ENCODE measurements at places on chromosomes 7 and 10.

- no peak for DNase-seq
Measured at GRCh38 chr10:72254813-72255568, 18.7 kb upstream of the DDIT4 start.

DNA sequence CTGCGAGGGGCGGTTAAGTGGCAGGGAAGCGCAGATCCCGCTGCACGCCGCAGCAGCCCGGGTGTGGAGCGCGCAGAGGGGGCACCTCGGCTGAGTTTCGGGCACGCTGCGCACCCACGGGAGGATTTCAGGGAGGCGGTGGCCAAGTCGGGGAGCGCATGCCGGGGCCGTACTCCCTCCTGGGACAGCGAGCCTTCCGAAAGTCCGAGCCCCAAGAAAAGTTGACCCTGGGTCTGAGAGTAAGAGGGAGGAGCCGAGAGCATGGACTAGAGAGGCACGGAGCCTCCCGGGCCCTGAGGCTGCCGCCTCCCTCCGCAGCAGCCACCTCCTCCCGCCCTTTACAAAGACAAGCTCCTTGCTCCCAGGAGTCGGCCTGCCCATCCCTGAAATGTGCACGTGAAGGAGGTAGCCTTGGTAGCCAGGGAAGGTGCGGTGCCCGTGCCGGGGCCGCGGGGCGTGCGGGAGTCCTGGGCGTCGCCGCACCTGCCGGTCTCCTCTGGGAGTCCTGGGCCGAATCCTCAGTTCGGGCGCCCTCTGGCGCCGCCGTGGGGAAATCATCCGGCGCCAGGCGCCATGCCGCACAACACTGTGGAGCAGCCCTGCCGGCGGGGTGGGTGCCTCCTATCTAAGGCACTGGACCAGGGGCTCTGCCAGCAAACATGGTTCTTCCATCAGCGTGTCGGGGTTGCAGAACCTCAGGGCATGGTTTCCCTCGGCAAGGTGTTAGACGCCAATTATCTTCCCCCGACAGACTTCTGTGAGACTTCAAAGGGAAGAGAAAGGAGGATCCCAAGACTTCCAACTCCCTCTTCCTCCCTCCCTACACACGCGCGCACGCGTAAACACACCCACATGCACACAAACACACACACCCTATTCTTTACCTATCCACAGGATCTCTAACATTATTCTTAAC is 104.0 kb downstream of the TRIL start:
- DNase-seq, result peak; percentile 5

DNA sequence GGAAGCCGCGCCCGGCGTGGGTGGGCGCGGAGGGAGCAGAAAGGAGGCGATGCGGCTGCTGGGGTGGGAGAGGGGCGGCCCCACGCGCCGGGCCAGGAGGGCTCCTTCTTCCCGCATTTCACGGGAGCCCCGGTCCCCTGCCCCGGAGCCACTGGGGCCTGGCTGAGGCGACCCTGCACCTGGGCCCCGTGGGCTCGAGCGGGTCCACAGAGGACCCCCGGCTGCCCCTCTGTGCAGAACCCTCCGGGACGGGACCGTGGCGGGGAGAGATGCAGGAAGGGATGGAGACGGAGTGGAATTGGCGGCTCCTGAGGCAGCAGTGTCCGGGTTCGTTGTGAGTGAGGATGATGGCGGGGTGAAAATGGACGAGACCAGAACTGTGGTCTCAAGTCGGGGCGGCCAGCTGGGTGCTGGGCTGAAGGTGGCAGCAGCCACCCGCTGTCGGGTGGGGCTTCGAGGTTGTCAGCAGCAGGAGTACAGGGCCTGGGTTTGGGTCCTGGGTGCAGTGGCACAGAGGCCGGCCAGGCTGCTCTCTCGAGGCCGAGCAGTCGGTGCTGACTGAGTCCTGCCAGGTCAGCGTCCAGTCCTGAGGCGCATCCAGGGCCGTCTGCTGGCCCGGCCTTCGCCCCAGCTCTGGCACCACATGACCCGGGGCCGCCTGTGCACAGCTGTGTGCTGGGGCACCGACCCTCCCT is 80.4 kb downstream of the VIPR2 start:
- DNase-seq, result no peak

GRCh38 chr7:155282671-155283070 is 15.0 kb upstream of the INSIG1 start:
- DNase-seq, result no peak

DNA sequence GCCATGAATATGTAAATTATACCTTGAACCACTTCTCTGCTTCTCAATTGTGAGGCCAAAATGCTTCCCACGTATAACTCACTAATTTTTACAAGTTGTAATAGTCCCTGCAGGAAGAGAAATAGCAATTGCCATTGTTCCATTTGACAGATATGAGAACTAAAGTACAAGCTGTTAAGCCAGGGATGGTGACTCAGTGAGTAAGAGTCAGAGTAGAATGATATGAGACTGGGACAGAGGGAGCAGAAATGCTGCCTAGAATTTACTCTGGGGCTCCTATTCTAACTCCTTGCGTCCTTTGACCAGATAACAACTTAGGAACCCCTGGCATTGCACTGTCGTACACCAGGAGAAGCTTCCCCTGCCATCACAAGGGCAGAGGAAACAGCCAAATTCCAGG is 45.1 kb upstream of the SEPTIN7 start:
- DNase-seq, result no peak

Measured in stimulated activated CD8-positive, alpha-beta memory T cell treated with anti-CD3 and anti-CD28 coated beads, Interleukin-15, amount 100 ng/mL, for 4 hours (primary cell).